ENCODE measurements at places on chromosomes 2 and 18.

GRCh38 chr2:51535763-51536162 is 503.8 kb upstream of the NRXN1 start:
- DNase-seq, result no peak

GRCh38 chr18:69357590-69357989 is 43.1 kb upstream of the DOK6 start:
- no peak for DNase-seq

DNA sequence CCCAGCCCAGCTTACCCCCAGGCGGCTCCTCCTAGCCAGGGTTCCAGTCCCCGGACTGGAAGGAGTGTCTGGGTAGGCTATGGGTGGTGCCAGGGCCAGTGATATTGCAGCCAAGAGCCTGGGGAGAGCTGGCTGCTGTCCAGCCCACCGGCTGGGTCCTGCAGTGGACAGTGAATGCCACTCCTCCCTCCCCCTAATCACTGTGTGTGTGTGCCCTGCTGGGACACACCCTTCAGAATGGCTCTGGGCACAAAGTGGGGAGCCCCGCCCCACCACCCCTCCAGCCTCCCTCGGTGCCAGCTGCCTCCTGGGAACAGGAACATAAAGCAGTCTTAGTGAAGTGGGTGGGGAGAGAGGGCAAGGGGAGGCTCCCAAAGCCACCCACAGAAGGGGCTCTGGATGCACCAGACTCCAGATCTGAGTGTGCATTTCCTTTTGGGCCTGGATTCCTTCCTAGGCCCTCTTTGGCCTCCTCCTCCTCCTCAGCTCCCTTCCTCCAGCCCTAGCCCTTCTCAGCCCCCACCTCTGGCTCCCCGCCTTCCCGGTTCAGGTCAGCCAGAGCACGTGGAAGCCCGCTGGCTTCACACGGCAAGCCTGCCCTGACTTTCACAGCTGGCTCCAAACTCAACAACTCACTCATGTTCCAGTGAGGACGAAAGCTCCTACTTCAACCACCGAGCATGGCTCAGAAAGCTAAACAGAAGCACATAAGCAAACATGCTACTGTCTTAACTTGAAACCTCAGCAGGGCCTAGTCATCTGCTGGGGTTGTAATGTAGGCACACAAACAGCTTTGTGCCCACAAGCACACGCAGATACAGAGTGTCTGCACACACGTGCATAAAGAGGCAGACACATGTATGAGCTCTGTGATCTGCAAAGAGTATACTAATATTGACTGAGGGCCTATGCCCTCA is 209.2 kb upstream of the SMAD2 start:
- DNase-seq, result peak; percentile 96

DNA sequence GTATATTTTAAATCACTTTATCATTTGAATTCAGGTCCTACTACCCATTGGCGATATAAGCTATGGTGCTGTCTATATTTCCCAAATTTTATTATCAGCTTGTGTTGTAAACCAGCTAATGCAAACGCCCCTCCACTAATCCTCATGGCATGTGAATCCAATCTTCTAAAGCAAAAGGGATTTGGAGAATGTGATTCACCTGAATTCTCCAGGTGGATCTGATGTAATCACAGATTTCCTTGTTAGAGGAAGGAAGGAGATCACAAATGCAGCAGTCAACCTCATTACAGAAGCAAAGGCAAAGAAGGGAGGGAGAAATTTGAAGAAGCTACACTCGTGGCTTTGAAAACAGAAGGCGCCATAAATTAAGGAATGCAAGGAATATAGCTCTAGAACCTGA is 431.1 kb upstream of the CDH19 start:
- peak; percentile 74 for DNase-seq

DNA sequence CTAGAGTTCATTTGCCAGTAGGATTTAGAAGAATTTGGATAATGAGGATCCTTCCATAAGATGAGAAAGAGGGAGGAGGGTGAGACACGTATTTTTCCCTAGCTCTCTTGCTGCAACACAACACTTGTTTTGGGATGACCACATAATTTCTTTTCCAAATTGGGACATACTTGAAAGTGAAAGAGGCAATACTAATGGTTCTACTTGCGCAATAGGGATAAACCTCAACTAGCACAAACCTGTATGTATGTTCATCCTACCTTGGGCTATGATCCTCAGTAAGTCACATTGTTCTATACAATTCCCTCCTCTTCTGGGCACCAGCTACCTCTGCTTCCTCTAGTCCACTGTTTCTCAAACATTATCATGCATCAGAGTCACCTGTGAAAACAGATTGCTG is 1208.8 kb upstream of the LRRTM1 start:
- DNase-seq, result no peak

- no peak for DNase-seq
Measured at GRCh38 chr18:63140038-63140450, 179.5 kb downstream of the BCL2 start.

DNA sequence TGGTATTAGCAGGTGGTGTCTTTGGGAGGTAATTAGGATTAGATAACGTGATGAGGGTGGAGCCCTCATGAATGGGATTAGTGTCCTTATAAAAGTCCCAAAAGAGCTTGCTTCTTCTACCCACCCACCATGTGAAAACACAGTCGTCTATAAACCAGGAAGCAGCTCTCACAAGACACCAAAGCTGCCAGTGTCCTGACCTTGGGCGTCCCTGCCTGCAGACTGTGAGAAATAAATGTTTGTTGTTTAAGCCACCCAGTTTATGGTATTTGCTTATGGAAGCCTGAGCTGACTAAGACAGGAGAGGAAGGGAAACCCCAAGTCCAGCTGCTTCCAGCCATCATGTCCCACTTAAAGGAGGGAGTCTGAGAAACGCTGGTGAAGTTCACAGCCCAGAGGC is 13.6 kb downstream of the ADI1 start:
- no peak for DNase-seq

DNA sequence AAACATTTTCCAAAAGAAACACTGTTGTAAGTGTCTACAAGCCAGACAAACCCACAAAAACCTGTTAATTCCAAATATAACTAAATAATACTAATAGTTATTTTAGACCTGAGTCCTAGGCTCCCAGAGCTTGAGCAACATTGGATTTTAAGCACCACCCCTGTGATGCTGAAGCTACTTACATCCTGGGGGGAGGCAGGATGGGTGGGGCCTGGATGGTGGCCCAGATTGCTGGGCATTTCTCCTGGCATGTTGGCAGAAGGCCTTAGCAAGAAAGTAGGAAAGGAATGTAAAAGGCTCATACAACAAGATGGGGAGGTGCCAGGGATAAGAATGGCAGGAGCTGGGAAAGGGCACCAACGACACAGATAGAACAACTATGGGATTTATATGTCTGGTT is 50.7 kb upstream of the OTX1 start:
- no peak for DNase-seq

DNA sequence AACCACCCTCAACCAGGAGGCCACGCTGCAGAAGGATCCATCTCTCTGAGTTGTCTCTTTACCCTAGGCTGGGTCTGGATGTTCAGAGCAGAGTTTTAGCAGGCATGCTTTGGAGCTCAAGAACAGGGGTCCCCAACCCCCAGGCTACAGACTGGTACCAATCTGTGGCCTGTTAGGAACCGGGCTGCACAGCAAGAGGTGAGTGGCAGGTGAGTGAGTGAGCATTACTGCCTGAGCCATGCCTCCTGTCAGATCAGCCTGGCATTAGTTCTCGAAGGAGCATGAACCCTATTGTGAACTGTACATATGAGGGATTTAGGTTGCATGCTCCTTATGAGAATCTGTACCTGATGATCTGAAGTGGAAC is 172.5 kb downstream of the UXS1 start:
- no peak for DNase-seq

- no peak for DNase-seq
Measured at GRCh38 chr18:67463829-67464228, 52.7 kb downstream of the DSEL start.

DNA sequence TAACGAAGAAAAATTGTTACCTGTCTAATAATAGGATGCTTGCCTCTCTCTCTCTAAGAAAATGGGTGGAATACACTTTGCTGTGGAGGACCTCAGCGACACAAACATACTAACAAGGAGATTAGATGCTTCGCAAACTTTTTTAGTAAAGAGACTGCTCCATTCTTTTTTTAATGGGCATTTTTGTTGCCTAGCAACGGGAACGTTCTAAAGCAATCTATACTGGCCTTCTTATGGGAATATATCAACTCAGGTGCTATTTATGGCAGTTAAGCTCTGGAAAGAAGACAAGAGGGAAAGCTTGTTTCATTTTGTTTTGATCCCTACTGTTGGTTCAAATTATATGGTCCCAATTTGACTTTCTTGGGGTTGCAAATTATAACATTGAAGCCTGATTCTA is 86.8 kb upstream of the CBLN2 start:
- DNase-seq, result peak; percentile 89

- DNase-seq, result peak; percentile 8
Measured at GRCh38 chr18:75070625-75071483, 138.1 kb downstream of the PTGR3 start.

- peak; percentile 21 for DNase-seq
Measured at GRCh38 chr2:121017396-121017795, 267.6 kb downstream of the TFCP2L1 start.

DNA sequence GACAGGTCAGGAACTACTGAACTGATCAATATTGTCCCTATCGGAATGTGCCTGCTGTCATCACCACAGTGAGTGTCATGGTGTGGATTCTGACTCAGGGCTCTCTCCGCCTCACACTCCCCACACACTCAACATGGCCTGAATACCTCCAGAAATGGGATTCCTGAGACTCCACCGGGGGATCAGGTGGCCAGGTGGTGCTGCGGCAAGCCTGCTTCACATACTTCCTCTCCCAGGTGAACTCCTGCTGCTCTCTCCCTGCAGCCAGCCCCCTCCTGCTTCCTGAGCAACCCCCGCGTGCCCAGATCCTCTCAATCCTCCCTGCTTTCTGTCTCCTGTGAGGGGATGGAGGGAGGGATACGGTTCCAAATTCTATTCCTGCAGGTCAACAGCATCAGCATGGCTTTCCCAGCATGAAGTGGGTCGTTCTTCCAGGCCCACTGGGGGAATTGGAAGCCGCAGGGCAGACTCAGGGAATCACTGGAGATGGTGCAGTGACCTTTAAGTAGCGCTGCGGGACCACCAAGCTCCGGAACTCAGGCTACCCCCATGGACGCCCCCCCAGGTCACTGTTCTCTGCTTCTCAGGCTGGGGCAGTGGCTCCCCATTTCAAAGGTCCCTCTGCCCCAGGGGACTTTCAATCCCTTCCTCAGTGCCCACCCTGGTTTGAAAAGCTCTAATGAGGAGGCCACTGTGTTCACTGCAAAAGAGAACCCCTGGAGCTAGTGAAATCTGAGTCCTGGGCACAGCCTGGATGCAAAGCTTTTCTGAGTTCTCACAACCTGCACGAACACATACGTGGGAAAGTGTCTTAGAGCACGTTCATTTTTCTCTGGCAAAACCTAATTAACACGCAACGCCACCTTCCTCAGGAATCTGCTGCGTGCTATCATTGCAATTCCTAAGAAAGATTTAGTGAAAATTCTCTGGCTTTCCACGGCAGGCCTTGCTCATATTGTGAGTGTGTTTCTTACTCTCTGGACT is 168.4 kb downstream of the ZFP36L2 start:
- no peak for DNase-seq

- peak; percentile 44 for DNase-seq
Measured at GRCh38 chr2:234135750-234136221, 85.3 kb downstream of the SPP2 start.

DNA sequence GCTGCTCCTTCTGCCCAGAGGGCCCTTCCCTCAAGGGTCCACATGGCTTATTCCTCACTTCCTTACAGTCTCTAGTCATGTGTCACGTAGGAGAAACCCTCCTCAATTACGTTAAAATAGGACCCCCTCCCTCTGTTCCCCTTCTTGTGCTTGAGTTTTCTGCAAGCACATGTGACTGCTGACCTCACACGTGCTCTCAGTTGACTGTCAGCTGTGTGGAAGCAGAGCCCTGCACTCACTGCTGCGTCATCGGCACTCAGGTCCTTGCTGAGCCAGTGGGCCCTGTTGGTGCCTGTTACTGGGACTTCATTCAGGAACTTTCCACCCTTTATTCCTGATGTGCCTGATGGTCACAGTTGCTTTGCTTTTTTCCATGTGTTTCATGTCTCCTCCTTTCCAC is 11.1 kb downstream of the ATG16L1 start:
- DNase-seq, result no peak

DNA sequence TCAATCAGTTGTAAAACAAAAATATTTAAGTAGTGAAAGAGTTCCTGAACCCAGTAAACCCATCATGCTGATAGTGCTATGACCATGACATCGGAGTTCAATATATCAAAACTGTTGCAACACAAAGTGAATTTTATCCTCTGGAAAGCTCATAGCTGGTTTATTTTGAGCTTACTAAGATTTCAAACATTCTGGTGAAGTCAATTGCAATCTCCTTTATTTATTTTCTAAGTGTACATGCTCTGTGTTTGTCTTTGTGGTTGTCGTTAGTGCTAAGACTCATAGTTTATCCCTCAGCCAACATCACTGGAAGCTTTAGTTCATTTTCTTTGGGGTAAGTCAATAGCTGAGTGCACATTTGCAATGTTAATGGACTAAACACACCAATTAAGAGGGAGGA is 91.9 kb downstream of the QPCT start:
- DNase-seq, result no peak

- DNase-seq, result no peak
Measured at GRCh38 chr18:32472841-32473240, 2.2 kb upstream of the GAREM1 start.

GRCh38 chr18:34740101-34740500 is 30.0 kb downstream of the DTNA start:
- peak; percentile 60 for DNase-seq

DNA sequence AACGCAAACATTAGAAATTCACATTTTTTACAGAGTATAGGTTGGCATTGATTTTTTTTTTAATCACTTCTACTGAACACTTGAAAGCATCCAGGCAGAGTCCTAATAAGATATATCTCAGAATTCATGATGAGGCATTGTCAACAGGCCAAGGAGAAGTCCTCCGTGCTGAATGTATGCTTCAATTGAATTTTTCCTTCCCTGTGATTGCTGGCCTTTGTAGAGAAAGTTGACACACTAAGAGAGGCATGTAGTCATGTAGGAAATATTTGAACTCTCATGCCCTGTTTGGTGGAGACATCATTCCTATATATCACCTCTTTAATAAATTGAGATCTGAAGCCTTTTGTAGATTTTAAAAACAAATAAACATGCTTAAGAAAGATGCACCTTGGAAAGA is 844.9 kb downstream of the CPS1 start:
- no peak for DNase-seq

DNA sequence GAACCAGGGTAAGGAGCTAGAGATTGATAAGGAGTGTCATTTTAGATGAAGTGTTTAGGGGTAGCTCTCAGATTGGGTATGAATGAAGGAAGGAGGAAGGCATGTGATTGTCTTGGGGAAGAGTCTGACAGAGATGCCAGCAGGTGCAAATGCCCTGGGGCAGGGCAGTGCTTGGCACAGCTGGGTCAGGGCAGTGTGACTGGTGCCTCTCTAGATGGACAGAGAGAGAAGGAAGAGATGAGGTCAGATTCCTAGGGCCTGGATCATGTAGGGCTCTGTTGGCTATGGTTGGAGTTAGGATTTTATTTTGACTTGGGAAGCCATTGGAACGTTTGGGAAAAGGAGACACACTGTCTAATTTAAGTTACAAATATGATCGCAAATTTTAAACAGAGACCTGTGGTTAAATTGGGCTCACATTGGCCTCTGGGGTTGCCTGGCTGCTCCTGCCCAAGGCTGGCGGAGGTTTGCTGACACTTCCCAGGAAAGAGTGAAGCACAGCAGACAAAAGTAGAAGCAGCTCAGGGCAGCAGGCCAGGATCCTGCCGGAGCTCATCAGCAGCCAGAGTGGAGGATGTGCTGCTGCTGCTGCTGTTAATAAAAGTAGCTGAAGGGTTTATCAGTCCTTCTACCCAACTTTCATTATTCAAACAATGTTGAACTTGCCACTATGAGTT is 32.7 kb upstream of the FHL2 start:
- no peak for DNase-seq

Data from NCI-H1417 (cell line).